ENCODE measurements at places on chromosomes 12 and 14. TPM values are rescaled to one million over a fixed set of nuclear protein-coding genes. Genes with fewer than 3 reads are reported as not detected.

Gene HSPA2
- total RNA-seq = 13.8 TPM

Gene HOXC6
- 0.15 TPM for total RNA-seq

Gene MYO1H
- 0.52 TPM for total RNA-seq

Gene PRR4
- total RNA-seq = 0.94 TPM

Gene CRY1
- total RNA-seq = 9.3 TPM

Gene VWF
- 275 TPM for total RNA-seq

Gene NYNRIN
- 7.3 TPM for total RNA-seq

Gene INHBC
- not detected for total RNA-seq

Gene GDF11
- total RNA-seq = 8.9 TPM

Gene HAL
- 0.27 TPM for total RNA-seq

Gene SSPN
- total RNA-seq = 56.4 TPM

Gene ACOT4
- 0.84 TPM for total RNA-seq

Gene RAD9B
- total RNA-seq = 0.62 TPM

Gene KLHL33
- total RNA-seq = 0.77 TPM

Gene KRT73
- not detected for total RNA-seq

Gene IRAK3
- 5.3 TPM for total RNA-seq

Gene BAZ2A
- 34.7 TPM for total RNA-seq

Gene ESPL1
- 0.17 TPM for total RNA-seq

Gene ADAM20
- 0.57 TPM for total RNA-seq

Gene RTL1
- not detected for total RNA-seq

Gene EML5
- total RNA-seq = 0.25 TPM

Gene KRT7
- 0.69 TPM for total RNA-seq

Gene BEGAIN
- total RNA-seq = 0.79 TPM

Gene ACADS
- total RNA-seq = 108 TPM

Gene ASIC1
- 0.99 TPM for total RNA-seq

Gene PRR13
- 56.1 TPM for total RNA-seq

Measured in left ventricle myocardium superior (tissue), 1 donor.